ENCODE measurements at places on chromosomes 2 and 18.

DNA sequence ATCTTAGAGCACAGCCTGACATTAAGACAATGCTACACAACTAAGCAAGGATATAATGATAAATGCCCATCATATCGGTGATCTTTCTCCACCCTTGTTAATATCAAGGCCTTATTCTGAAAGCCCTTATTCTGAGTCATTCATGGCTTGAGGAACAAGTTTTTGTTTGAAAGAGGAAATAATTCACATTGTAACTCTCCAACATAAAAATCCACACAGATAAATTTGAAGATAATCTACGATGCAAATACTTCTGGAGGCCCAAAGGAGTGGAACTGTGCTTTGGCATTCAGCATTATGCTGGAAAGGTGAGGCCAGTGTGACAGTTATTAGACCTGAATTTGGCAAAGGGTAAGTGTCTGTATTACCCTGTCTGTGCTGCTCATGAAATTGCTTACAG is 227.4 kb downstream of the MYO3B start:
- DNase-seq, result no peak

DNA sequence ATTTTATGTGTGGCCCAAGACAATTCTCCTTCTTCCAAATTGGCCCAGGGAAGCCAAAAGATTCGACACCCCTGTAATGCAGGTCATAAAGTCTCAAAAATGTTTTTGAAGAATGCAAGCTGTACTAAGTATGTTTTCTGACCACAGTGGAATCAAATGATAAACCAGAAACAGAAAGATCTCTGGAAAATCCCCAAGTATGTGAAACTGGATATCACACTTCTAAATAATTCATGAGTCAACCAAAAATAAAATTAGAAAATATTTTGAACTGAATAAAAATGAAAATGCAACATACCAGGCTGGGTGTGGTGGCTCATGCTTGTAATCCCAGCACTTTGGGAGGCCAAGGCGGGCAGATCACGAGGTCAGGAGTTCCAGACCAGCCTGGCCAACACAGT is 34.1 kb upstream of the UBE2F start:
- peak; percentile 76 for DNase-seq

DNA sequence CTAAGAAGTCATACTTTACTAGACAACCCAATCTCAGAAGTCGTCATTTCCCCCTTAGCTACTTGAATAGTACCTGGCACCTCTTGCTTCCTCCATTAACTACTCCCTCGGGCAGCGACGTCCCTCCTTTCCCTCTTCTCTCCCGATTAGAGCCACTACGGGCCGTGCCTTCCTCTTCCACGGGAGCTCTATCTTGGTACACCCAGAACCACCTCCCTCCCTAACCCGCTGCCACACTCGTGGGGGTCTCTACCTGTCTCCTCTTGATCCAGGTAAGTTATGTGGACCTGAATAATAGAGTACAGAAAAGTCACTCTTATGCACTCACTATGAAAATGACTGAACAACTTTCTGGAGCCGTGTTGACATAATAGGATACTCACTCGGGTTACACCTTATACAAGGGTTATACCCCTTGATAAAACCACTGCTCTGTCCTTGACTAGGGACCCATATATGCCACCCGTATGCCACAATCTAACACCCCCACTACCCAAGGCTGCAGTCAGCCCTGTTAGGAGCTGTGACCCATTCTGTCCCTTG is 595 bp upstream of the HDHD2 start:
- no peak for DNase-seq

GRCh38 chr2:109458512-109458911 is 155.3 kb downstream of the SEPTIN10 start:
- no peak for DNase-seq

DNA sequence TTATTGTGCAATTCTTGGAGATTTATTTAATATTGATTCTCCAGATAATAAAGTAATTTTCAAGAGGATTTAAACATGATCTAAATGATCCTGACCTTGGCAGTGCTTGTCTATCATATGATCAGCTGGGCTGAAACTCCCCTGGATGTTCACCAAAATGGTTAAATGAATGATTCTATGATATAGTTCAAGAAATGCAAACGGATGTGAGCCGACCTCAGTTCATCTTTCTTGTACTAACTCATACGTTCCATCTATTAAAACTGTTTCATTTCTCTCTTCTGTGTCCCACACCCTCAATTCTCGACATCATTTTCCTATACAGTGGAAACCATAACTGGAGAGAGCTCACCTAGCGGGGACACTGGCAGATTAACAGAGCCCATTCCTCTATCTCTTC is 281.7 kb upstream of the CCDC68 start:
- no peak for DNase-seq
